ENCODE measurements at places on chromosomes 13 and 19.

GRCh38 chr13:22499919-22500318, 680.9 kb upstream of the SGCG start:
- no peak for DNase-seq

GRCh38 chr19:43809762-43810696, 7.8 kb upstream of the LYPD5 start:
- peak; percentile 51 for DNase-seq

DNA sequence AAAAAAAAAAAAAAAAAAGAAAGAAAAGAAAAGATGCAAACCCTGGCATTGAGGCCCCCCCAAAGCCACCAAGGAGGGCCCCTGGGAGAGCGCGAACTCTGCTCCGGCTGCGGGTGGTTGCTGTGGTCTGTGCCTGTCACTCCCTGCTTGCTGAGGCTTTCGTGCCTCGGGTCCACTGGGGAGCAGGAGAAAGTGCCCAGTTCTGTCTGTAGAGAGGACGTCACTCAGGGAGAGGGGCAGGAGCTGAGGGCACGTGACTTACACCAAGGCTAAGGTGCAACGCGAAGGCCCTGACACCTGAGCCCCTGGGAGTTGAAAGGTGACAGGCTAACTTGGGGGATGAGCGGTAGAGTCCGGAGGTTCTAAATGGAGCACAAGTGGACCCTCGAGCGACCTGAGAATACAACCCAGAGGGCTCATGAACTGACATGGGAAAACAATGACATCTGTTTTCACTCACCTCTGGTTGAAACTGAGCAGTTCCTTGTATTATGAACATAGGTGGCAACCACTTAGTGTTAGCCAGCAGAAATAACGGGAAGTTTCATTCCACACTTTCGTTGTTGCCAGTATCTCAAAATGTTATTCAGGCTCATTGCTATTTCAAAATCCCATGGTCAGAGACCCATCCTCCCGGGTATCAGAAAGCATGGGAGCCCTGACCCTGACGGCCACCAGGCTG, 69.2 kb upstream of the TM9SF2 start:
- no peak for DNase-seq

DNA sequence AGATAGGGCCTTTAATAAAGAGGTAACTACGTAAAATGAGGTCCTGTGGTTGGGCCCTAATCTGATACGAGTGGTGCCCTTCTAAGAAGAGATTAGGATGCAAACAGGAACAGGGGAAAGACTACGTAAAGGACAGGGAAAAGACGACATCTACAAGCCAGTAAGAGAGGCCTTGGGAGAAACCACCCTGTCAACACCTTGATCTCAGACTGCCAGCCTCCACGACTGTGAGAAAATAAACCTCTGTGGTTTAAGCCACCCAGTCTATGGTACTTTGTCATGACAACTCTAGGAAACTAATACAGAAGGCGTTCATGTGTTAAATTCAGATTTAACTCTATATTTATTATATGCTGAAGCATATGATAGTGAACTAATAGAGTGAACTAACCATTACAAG, 566.3 kb downstream of the UQCRFS1 start:
- DNase-seq, result no peak

All from COLO829 (cell line).